ENCODE measurements at places on chromosomes 7 and 10.

DNA sequence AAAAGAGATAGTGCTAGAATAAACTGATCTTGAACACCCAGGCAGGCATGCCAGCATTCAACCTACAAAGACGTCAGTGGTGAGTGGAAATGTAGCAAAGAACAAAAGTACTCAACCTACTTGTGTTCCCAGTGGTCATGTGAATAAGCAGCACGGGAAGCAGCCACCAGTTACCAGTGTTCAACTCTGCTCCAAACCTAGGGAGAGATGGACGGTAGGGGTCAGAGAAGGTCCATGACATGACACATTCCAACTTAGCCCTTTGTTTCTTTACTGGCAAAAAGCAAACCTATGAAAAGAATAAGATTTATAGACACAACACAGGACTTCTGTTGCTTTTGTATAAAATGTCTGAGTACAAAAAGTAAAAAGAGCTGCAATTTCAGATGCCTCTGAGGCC is 511.4 kb downstream of the XPNPEP1 start:
- no peak for DNase-seq

GRCh38 chr7:17477182-17477581 is 178.7 kb downstream of the AHR start:
- no peak for DNase-seq

- no peak for DNase-seq
Measured at GRCh38 chr7:152949253-152949652, 189.7 kb downstream of the ACTR3B start.

DNA sequence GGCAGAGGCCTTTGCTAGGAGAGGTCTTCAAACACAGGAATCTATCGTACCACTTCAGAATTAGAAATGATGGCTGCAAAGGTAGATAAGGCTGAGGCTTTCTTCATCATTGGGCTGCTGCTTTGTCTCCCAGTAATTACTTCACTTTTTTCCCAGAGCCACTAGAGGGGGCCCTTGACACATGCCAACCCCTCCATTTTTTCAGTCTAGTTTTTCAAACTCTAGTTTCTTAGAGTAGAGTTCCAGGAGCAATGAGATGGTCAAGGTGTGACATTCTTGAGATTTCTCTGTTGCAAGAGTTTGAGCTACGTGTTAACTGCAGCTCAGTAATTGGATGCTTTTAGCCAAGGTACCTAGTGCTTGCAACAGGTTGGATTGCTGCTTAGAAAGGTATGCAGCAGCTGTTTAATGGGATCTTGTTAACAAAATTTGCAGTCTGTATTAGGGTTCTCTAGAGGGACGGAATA is 33.8 kb upstream of the RBM20 start:
- peak; percentile 66 for DNase-seq

DNA sequence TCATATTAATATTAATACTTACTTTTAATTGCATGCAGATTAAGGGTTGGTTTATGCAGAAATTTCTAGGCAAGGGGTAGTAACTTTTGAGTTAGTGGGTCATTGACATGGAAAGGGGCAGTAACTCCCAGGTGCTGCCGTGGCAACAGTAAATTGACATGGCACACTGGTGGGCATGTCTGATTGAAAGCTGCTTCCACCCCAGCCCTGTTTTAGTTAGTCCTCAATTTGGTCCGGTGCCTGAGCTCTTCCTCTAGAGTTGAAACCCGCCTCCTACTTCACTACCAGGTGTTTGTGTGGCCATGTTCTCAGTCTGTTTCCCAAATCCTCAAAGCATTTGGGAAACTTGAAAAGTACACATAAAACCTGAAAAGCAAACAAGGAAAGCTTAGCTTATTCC is 18.4 kb downstream of the CUZD1 start:
- DNase-seq = no peak

DNA sequence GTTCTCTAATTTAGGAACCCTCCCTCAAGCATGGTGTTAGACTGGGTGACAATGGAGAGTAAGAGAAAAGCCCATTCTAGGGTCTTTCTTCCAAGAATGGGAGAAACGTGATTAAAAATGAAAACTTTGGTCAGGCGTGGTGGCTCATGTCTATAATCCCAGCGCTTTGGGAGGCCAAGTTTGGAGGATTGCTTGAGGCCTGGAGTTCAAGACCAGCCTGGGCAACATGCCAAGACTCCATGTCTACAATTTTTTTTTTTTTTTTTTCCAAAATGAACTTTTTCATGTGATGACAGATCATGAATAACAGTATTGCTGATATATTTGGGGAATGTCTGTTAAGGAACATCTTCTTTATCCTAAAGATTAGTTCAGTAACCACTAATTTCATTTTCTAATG is 194.6 kb downstream of the MLLT10 start:
- no peak for DNase-seq

DNA sequence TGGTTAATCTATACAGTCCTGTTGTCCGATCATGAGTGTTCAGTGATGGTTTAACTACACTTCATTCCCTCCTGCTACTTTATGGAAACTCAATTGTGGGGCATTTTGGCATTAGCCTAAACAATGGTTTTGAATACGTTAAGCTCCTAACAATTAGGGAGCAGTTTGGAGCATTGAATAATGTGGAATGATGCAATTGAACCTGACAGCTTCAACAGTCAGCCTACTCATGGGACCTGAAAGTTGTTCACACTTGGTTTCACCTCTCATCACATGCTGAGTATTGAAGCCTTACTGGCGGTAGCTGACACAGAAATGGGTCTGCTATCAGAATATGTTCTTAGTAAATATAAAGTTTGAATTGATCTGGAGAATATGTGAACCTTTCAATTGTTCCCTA is 186.1 kb downstream of the MLLT10 start:
- no peak for DNase-seq

DNA sequence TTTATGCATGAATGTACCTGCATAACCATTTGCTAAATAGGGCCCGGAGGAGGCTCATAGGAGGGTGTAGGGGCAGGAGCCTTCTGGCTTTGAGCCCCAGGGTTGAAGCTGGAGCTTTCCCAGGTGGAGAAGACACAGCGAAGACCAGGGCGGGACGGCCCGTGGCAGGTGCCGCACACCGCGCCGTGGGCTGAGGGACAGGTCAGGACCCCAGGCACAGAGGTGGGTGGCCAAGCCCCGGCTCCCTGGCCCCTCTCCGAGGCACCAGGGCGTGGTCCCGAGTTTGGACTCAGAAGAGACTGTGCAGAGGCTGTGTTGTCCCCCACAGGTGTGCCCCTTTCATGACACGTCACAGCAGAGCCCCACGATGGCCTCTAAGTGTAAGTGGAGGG is 56.5 kb downstream of the PWWP2B start:
- DNase-seq = no peak

GRCh38 chr10:77090381-77091356 is 546.9 kb downstream of the KCNMA1 start:
- no peak for DNase-seq

- no peak for DNase-seq
Measured at GRCh38 chr7:111184987-111185386, 94.1 kb downstream of the LRRN3 start.

DNA sequence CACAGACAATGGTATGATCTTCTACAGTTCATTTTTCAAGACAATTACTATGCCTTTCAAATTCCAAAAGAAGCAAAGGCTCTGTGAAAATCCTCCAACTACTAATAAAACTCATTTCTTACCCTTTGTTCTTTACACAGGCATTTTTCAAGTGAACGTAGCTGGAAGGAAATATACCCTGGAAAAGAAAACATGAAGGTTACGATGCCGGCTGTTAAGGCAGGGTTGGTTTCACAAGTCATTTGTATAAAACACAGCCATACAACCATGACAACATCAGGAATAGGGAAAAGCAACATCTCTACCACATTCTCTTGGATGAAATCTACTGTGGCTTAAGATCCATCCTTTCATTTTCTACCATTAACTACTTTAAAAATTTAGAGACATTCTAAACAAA is 207.9 kb downstream of the DOCK4 start:
- no peak for DNase-seq

DNA sequence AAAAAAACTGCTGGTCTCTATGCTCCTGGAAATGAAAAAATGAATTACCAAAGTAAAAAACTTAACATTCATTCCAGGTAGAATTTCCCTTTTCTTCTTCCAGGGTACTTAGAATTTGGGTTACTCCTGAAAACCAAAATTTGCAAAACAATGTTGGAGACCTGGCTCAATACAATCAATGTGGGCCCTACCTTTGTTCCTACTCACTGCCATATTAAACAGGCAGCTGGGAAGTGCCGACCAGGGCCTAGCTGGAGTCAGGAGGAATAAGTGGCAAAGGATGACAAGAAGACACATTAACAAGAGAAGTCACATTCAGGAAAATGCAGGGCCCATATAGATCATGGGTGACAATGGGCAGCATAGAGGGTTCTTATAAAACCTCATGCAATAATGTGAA is 6.4 kb upstream of the AGK start:
- DNase-seq = no peak

- DNase-seq = no peak
Measured at GRCh38 chr7:41492603-41493002, 210.3 kb downstream of the INHBA start.

- DNase-seq = no peak
Measured at GRCh38 chr7:138882249-138882648, 84.3 kb upstream of the ATP6V0A4 start.

- no peak for DNase-seq
Measured at GRCh38 chr7:54189330-54189729, 352.8 kb upstream of the VSTM2A start.

DNA sequence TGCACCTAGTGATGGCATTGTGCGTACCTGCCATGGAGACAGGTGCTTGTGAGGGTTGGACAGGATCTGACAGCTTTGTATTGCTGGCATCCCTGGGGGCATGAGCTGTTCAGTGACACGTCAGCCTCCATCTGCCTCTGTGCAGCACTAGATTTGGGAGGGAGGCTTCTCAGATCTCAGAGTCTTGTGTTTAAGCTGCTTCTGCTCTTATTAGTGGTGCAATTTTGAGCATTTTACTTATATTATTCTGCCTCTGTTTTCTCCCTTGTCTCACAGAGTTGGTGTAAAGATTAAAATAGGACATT is 5.1 kb downstream of the ARHGAP22 start:
- peak; percentile 25 for DNase-seq

DNA sequence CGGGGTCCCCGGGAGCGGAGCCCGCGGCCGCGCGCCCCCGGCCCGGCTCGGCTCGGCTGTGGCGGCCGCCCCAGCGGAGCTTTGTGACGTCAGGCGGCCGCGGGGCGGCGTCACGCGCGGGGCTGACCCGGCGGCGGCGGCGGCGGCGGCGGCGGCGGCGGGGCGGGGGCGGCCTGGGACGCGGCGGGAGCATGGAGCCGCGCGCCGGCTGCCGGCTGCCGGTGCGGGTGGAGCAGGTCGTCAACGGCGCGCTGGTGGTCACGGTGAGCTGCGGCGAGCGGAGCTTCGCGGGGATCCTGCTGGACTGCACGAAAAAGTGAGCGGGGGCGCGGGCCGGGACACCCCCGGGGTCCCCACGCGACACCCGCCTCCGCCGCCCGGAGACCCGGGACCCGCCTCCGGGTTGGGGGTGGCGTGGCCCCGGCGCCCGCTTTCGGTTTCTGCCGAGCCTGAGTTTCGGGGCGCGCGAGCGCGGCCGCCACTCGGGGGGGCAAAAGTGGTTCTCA is at the start of gene PWWP2B:
PWWP2B (plus strand) TSS at position 165 of the 506 bp plus-strand sequence; CDS start at position 192, 27 bp downstream.
- DNase-seq = peak; percentile 70

- DNase-seq = no peak
Measured at GRCh38 chr10:127338399-127339110, 142.2 kb upstream of the INSYN2A start.

DNA sequence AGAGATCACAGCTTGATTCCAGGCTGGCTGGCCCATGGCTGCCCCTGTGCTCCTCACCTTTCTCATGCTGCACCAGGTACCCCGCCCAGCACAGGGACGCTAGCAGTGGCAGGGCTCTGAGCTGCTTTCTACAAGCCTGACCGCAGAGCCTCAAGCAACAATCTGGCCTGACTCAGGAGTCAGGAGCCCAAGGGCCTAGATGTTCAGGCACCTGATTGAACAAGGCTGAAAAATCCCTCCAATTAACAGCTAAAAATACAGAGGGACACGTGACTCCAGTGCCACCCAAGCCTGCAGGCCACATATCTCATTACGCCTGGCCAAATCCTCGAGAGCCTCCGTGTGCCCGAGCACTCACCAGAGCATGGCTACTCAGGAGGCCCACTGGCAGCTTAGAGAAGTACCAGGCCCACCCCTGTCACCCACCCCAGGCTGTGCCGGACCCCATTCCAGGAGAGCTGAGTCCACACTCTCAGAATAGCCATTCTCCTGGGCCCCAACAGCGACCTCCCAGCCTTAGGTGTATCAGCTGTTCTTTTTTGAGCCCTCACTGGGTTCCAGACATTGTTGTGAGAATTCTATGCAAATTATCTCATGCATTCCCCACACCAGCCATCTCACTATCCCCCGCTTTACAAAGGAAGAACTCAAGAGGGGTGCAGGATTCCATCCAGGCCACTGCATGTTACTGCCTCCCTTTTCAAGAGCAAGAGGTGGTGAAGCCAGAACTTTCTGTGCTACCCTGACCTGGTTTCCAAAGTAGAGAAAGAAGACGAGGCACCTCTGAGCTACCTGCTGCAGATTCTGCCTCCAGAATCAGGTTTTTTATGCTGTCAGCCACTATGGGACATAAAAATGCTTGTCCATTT is 98.3 kb downstream of the COL13A1 start:
- DNase-seq = no peak

- no peak for DNase-seq
Measured at GRCh38 chr7:134946260-134946659, 40.0 kb upstream of the AGBL3 start.

DNA sequence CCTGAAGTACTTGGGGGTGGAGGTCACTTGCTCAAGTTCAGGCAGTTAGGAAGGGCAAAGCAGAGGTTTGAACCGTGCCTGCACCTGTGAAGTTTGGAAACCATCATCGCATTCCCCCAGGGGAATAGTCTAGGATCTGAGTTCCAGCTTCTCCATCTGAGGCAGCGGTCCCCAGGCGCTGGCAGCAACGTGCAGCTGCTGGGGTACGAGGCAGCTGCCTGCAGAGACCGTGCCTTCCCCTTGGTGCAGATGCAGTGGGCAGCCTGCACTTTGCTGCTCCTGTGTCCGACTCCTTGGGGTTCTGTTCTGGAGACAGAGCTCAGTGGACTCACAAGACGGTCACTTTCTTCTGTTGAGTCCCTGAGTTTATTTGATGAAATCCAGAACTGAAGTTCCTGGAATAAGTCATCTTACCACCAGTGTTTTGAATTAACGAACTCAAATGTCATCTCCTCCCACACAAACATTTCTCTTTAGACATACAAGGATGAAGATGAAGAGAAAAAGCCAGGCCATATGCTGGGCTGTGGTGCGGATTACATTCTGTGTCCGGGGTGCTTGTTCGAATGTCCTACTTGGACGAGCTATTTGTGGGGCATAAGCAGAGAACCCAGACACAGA is 19.9 kb upstream of the GIMAP8 start:
- peak; percentile 34 for DNase-seq

DNA sequence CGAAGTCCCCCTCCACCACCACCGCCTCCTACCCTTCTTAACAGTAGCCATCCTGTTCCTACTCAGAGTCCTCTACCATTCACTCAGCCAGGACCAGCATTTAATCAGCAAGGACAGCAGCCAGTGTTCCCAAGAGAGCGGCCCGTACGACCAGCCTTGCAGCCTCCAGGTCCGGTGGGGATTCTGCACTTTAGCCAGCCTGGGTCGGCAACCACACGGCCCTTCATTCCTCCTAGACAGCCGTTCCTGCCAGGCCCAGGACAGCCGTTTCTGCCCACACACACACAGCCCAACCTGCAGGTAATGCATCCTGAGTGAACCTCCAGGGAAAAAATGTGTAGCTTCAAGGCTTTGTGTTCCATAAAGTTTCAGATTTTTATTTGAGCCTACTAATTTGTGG is 74.2 kb downstream of the SHH start:
- DNase-seq = no peak
